HepG2 (cell line): ENCODE measurements at places on chromosomes 5 and 9. TPM values are rescaled to one million over a fixed set of nuclear protein-coding genes. Genes with fewer than 3 reads are reported as not detected.

- DNase-seq = peak; percentile 44
Observed at GRCh38 chr5:134240421-134240962, 14.6 kb upstream of the PPP2CA start.

- no peak for DNase-seq
Observed at GRCh38 chr5:374631-375335, 53.3 kb downstream of the AHRR start.

- no peak for DNase-seq
Observed at GRCh38 chr9:80146466-80146865, 574.7 kb downstream of the TLE4 start.

DNA sequence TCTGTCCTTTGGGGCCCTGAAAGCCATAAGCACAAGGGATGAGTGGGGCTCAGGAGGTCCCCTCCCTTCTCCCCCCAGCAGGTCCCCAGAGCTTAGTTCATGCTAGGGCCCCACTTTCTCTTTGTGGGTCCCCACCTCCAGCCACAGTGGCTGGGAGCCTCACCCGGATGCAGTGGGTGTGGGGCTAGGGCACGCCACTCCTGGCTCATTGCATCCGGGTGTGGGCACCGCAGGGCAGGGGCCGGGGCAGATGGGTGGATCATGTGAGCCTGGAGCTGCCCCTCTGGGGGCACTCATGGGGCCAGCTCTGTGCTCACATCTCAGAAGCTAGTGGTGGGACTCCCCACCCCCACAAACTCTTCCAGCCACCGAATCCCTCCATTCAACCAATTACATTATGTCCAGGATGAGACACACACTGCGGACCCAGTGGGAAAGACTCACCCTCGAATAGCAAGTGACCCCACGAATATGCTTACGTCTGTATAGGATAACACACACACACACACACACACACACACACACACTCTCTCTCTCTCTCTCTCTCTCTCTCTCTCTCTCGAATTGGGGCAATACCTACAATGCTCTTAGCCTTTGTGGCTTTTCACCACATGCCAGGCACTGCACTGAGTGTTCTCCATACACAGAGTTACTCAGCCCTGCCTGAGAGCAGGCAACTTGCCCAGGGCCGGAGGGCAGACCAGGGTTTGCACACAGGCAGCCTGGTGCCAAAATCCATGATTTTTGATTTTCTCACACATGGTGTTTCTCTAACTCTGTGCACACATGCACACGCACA lies 16.8 kb upstream of the PHYKPL start:
- no peak for DNase-seq

DNA sequence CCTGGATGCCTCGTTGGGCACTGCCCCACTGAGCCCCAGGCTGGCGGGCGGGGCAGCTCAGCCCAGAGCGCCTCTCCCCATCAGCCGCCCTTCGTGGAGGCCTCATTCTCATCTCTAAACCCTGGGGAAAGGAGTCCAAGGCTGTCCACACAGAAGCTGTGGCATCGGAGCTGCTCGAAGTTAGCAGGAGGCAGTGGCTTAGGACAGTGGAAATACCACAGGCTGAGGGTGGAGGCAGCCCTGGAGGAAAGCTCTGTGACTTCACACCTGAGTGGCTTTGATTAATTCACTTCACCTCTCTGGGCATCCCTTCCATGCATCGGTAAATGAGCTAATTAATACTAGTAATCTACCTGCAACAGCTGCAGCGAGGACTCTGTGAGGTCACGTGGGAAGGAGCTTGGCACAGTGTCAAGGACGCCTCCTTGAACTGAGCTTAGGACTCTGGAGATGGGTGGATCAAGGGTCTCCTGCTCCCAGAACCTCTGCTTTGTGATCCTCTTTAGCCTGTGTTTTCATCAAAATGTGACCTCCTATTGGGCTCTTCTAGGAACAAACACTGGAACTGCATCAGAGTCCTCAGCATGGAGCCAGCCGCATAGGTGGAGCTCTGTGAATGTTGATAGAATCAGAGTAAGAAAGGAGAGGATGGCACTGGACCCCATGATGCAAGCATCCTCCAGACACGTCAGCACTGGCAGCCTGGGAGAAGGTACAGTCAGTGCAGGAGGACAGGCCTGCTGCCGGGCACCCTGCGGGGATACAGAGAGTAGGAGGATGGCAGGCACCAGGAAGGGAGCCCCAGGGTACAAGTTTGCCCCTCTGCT lies 842 bp upstream of the ANGPTL2 start:
- DNase-seq = no peak

GRCh38 chr5:155008669-155009068 lies 4.9 kb upstream of the KIF4B start:
- peak; percentile 80 for DNase-seq

DNA sequence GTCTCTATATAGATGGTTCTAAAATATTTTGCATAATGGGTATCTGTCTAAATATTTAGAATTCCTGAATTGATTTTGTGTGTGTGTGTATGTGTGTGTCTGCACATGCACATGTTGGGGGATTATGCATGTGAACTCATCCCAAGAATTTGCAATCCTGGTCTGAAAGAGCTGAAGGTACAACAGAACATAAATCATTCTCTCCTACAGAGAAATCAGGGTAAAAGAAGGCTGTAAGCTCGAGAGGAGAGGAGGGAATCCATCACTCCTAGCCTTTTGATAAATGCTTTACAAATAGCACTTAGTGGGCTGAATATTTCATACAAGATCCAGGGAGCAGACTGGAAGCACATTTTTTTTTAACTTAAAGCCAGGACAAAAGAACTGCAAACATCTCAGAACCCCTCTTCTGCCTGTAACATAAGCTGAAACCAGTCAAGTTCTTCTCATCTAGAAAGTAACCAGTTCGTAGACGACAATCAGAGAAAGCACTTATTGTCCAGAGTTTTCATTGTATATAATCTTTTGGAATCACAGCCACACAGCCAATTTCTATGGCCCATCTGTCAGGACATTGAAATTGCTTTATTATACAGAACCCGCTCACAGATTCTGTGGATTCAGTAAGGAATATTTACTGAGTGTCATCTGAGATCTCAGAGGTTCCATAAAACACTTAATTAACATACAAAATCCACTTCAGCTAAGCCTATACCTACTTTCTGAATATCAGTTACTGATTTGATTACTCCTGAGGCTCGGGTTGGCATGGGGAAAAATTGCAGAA lies 541.4 kb upstream of the ZNF462 start:
- DNase-seq = no peak

DNA sequence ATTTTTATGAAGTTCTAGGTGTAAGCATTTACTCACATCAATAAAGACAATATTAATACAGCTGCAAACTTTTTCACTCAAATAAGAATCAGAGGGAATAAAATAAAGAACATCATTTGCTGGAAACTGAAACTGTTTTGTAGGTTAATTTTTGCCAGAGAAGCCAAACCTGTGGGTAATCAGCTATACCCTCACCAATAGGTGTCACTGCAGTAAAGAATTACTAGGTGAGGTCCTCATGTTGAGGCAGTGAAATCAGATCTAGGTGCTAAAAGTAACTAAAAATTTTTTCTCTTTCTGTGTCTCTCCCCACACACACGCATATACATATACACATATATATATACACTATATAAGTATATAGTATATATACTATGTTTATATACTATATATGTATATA lies 1016.3 kb upstream of the SEMA6A start:
- DNase-seq = peak; percentile 25

GRCh38 chr5:33761139-33761538 lies 130.7 kb downstream of the ADAMTS12 start:
- no peak for DNase-seq

- DNase-seq = no peak
Observed at GRCh38 chr5:44051591-44051990, 337.6 kb downstream of the FGF10 start.

GRCh38 chr5:15513431-15513830 lies 13.5 kb downstream of the FBXL7 start:
- no peak for DNase-seq

GRCh38 chr9:96073531-96074480 lies 198.3 kb downstream of the ERCC6L2 start:
- DNase-seq = no peak

DNA sequence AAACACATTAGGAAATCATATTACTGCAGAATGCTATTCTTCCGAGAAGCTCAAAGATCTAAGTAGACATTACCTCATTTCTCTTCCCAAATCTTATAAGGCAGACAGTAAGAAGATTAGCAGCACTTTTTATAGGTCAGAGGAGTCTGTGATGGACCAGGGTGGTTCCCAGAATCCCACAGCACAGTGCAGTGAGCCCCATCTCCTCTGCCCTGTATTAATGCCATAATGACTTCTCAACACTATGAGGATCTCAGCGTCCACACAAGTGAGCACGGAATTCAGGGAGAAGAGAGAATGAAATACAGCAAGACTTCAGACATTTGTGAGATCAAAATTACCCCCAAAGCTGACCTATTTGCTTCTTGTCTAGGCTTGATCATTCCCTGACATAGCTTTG lies 49.9 kb downstream of the PRUNE2 start:
- DNase-seq = no peak

DNA sequence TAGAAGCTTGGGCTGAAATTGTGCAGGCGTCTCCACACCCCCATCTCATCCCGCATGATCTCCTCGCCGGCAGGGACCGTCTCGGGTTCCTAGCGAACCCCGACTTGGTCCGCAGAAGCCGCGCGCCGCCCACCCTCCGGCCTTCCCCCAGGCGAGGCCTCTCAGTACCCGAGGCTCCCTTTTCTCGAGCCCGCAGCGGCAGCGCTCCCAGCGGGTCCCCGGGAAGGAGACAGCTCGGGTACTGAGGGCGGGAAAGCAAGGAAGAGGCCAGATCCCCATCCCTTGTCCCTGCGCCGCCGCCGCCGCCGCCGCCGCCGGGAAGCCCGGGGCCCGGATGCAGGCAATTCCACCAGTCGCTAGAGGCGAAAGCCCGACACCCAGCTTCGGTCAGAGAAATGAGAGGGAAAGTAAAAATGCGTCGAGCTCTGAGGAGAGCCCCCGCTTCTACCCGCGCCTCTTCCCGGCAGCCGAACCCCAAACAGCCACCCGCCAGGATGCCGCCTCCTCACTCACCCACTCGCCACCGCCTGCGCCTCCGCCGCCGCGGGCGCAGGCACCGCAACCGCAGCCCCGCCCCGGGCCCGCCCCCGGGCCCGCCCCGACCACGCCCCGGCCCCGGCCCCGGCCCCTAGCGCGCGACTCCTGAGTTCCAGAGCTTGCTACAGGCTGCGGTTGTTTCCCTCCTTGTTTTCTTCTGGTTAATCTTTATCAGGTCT lies at the start of gene C9orf72:
TSS of gene C9orf72 (minus strand) at position 564 of the 716 bp plus-strand sequence. CDS start 6,361 bp downstream, outside the sequence.
- peak; percentile 27 for DNase-seq

DNA sequence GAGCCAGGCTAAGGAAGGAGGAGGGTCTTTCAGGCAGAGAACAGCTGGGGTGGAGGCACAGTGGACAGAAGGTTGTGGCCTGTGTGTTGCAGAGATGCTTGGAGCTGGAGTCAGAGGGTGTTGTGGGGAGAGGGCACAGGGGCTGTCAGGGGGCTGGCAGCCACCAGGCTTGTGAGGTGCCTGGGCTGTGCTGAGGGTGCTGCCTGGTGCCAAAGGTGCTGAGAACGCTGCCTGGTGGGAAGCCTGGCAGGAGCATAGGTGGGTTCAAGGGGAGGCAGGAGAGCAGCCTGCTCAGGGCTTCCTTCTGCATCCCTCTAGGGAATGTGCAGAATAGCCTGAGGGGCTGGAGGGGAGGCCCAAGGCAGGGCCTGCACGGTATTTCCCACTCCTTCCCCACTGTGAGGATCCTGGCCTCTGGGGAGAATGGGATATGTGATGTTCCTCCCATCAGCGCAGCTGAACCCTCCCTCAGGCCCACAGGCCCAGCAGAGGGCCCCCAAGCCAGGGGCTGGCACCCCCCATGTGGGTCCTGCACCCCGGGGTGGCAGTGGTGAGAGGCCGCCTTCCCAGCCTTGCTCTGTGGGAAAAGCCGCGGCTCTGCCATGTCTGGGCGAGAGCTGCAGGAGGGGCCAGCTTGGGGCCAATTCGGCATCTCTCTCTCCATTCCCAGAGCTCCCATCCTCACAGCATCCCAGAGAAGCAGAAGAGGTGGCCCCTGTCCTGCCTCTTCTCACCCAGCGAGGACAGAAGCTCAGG lies 76.3 kb downstream of the CACNA1B start:
- DNase-seq = no peak

DNA sequence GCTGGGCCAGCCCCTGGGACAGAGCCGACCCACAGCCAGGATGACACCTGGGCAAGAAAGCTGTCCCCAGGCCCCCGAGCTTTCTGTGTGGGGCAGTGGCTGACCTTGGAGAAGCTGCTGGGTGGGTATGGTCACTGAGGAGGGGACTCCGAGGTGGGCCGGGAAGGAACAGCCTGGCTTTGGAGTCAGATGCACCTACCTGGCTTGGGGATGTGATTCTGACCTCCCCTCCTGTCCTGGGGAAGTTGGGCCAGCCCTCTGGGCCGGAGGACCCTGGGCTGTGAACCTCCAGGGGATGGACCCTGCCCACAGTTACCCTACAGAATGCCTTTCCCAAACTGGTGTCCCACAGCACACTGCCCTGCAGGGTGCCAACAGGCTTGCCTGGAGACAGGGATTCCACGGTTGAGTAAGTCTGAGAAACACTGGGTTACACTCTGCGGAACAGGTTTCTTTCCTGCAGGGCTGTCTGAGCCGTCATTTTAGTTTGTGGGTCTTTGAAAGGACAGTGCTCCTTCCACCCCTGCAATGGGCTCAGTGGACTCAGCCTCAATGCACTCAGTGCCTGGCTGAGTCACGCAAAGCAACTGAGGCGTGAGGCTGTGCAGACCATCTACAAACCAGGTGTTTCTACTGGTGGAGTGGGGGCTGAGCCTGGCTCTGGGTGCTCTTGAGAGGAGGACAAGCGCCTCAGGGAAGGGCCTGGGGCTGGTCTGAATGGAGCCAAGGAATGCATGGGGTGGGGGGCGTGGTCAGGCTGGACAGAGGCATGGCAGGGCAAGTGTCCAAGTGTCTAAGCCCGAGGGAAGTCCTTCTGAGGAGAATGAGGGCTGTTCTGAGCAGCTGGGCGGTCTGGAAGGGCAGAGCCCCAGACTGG lies 41.3 kb upstream of the PHYKPL start:
- no peak for DNase-seq

GRCh38 chr5:14108170-14108996 lies 34.8 kb upstream of the TRIO start:
- peak; percentile 54 for DNase-seq

DNA sequence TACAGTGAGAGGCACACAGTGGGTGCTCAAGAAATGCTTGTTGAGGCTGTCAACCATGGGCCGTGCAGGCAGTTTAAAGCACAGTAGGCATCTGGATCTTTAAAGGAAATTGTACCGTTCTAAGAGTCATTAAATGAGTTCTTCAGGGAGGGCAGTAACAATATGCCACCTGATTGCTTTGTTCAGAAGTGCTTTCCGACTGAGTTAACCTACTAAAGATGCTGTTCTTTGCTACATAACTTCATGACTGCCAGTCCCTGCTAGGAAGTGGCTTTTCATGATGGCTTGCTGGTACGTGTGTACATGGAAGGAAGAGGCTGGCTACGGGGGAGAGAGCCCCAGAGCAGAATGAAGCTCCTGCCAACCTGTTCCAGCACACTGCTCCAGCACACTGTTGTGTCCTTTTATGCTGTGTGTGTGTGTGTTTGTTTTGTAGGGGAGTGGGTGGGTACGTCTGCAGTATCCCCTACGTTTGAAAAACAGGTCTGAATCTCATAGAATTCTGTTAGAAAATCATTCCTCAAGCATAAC lies 41.9 kb upstream of the PPP2R2B start:
- DNase-seq = no peak

TAF9 gene
- 113 and 158 TPM in 2 replicates for total RNA-seq

RNF145 gene
- total RNA-seq = 17.5 and 24.6 TPM in 2 replicates

PCDHB12 gene
- total RNA-seq = 0.04 TPM in 1 of 2 replicates, not detected in the other

CDX1 gene
- not detected in 2 replicates for total RNA-seq

SPINK6 gene
- total RNA-seq = not detected in 2 replicates

BTNL3 gene
- not detected in 2 replicates for total RNA-seq

GRM6 gene
- total RNA-seq = not detected in 2 replicates
